ENCODE measurements at places on chromosomes 3 and 15.

- DNase-seq = no peak
Measured at GRCh38 chr15:69076756-69077155, 62.3 kb downstream of the NOX5 start.

GRCh38 chr3:54374214-54374852, 252.0 kb downstream of the CACNA2D3 start:
- no peak for DNase-seq

DNA sequence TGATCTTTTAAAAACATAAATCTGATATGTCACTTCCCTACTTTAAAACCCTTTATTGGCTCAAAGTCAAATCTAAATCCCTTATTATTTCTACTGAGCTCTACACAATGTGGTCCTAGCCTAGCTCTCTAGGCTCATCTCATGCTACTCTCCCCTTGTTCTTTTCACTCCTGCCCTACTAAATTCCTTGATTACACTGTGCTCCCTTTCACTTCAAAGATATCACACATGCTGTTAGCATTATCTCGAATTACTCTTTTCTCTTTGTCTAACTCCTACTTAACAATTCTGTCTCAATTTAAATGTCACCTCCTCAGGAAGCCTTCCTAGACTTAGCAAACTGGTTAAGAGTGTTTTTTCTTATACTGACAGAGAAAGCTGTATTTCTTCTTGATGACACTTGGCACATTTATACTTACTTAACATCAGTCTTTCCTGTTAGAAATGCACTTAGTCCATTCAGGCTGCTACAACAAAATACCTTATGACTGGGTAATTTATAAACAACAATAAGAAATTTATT, 102.0 kb downstream of the SCAPER start:
- no peak for DNase-seq

DNA sequence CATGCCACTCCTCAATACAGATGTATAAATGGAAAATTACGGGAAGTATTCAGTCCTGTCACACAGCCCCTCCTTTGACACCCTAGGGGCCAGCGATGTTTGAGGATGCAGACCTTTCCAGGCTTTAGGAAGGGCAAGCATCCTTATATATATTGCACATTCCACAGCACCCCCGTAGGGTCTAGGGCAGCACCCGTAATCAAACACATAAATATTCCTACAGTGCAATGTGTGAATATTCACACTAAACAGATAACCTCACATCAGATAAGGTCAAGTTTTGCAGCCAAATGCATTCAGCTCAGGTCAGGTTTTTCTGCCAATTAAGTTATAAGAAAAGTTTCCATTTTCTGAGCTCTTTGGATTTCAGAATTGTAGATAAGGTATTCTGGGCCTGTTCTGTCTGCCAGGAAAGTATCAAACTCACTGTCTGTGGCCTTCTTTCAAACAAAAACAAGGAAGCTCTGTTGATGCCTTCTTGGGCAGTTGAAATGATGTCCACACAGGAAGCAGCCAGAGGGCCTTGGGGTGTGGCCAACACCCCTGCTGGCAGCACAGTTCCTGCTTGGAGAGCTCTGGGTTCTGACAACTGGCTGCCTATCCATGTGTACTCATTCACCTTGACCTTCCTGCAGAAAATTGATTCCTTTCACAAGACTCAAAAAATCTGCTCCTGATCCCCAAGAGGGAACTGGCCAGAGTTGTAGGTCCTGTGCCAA, 427.0 kb downstream of the NTRK3 start:
- DNase-seq = no peak

GRCh38 chr3:30858894-30859389, 35.5 kb downstream of the GADL1 start:
- DNase-seq = no peak

DNA sequence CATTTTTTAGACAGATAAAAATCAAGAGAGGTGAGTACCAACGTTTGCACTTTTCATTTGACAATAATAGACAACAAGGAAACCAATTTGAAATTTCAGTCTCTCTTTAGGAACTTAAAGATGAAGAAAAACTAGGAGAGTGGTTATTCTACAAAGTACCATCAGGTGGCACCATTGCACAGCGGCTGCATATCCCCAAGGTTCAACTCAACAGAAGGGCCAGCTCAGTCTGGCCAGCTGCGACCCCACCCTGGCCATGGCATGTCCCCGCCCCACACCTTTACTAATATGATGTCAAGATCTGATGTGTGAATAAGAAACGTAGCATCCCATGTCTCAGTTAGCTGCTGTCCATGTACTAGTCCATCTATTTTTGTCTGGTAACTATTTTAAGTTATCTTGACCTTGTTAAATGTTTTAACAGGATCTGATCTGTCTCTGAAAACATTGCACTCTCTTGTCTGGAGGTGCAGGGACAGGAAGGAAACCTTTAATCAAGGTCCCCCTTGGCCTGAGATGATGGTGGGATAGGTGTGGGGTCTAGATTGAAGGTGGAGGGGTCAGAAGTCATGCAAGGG, 35.5 kb upstream of the CGNL1 start:
- DNase-seq = peak; percentile 73

DNA sequence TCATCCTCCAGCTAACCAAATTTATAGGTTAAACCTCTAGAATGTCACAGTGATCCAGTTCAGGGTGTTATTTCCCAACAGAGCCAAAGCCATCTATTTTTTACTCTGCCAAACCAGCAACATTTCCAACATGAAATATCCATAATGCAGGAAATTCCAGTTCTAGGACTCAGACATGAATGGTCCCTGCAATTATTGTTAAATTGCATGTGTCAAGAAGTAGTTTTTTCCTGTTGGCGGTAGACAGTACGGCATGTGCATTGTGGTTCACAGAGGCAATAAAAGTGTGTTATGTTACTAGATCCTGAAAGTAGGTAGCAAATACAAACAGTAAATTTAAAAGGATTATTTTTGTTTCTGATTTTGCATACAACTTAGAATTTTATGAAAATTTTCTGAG, 215.7 kb upstream of the THBS1 start:
- DNase-seq = no peak

GRCh38 chr3:61666615-61667330, 105.4 kb downstream of the PTPRG start:
- no peak for DNase-seq
